ENCODE measurements at places on chromosomes 3 and 15.

DNA sequence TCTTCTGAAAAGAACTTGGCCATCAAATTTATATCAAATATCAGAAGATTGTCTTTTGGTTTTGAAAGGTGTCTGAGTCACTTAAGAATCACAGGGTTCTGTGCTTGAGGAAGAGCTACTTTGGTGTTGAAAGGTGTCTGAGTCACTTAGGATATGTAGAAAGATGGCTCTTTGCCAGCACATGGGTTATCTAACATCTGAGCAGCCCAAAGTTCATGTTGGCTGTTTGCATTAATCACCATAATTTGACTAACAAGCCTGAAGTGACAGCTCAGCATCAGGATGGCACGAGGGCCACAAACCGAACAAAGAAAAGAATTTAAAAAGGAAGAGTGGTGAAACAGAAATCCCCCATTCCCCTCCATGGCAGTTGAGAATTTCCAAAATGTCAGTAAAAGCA is 190.5 kb upstream of the CMC1 start:
- DNase-seq, result no peak

DNA sequence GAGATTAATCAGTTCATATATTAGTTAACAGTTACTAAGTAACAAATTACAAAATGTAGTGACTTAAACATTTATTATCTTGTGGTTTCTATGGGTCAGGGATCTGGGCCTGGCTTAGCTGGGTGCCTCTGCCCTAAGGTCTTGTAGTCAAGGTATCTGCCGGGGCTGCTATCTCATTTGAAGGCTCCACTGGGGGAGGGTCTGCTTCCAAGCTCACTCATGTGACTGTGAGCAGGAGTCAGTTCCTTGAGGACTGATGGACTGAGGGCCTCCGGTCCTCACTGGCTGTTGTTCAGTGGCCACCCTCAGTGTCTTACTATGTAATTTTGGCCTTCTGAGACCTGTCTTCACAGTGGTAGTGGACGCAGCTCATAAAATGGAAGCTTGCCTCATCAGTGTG is 135.9 kb upstream of the PLXNA1 start:
- no peak for DNase-seq

DNA sequence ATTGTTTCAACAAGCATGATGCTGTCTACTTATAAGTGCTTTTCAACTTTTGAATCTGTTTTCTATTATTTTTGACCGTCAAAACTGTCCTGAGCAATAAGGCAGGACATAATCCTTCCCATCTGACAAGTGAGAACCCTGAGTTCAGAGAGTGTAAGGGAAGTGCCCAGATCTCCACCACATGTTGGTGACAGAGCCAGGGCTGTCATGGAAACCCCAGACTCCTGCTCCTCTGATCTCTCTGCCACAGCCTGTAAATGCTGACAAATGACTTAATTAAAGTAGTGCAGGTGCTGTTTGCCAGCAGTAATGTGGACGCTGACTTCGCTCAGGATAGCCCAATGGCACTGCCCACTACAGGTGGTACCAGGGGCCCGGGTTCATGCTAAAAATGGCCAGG is 40.3 kb downstream of the SPSB4 start:
- DNase-seq, result no peak

- DNase-seq, result no peak
Observed at GRCh38 chr3:188664795-188665194, 507.0 kb upstream of the TPRG1 start.

GRCh38 chr3:67015702-67016484 is 17.8 kb downstream of the KBTBD8 start:
- no peak for DNase-seq

DNA sequence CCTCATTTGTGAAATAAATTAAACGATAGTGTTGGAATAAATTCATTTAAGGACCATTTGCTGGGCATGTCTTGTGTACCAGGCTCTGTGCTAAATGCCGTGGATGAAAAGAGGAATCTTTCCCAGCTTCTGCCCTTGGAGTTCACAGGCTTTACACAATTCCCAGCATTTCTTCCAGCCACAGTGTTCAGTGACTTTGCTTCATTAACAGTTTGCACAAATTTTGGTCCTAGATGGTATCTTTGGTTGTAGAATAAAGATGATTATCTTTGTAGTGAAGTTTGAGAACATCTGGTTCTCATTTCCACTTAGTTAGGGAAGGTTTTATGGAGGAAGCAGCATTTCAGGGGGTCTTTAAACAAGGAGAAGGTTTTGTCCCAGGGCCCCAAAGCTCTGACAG is 100.1 kb downstream of the LRTM1 start:
- DNase-seq, result no peak

DNA sequence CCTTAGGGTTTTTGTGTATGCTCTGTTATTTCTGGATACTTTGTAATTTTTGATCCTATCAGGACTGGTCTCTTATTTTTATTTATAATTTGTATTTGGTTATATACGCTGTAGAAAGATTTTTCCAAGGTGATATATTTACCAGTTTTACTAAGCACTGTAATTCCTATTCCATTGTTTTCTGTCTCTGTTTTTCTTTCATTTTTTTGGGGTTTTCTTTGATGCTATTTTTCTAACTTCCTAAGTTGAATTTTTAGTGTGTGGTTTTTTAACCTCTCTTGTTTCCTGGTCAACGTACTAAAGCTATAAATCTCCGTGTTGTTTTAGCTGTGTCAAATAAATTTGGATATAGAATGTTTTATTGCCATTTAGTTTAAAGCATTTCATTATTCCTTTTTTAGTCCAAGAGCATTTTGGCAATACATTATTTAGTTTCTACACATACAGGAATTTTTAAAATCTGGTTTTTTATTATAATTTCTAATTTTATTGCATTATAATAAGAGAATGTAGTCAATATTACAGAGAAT is 128.1 kb upstream of the THRB start:
- DNase-seq, result no peak

- no peak for DNase-seq
Observed at GRCh38 chr3:2727101-2727500, 383.1 kb downstream of the IL5RA start.

- no peak for DNase-seq
Observed at GRCh38 chr3:39299279-39299678, 19.4 kb upstream of the CX3CR1 start.

DNA sequence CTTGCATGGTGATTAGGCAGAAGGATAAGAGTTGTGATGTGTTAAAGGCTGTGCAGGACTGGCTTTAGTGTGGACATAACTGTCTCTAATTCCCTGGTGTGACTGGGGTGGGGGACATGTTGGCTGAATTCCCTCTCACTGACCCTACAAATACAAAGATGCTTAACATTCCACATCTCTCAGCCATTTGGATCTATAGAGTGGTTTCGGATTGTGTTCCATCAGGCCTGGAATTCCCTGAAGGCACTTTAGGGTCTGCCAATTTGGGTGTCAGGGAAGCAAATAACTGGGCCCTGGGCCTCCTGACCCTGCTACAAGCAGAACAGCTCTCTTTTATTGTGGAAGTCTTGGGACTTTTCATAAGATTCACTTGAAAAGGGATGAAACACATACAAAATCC is 56.2 kb downstream of the ARHGEF26 start:
- no peak for DNase-seq

Data from NCI-H1417 treated with DMSO at 0.1 percent for 48 hours (cell line).